ENCODE measurements at places on chromosomes 3 and 15.

DNA sequence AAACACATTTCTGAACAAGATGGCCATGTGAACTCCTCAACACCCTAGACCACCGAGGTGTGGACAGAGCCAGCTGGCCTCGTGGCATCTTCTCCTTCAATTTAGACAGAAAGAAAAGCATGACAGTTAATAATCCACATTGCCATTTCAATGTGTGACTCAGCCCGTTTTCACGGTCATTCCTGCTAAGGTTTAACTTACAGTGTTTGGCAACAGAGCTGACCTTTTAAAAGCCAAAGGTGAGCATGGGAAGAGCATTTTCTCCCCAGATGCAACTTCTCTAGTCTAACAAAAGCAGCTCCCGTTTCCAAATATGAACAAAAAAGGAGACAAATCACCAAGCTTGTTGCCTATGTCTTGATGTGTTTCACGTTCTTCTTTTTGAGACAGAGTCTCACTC is 417.6 kb upstream of the WNT5A start:
- no peak for DNase-seq

DNA sequence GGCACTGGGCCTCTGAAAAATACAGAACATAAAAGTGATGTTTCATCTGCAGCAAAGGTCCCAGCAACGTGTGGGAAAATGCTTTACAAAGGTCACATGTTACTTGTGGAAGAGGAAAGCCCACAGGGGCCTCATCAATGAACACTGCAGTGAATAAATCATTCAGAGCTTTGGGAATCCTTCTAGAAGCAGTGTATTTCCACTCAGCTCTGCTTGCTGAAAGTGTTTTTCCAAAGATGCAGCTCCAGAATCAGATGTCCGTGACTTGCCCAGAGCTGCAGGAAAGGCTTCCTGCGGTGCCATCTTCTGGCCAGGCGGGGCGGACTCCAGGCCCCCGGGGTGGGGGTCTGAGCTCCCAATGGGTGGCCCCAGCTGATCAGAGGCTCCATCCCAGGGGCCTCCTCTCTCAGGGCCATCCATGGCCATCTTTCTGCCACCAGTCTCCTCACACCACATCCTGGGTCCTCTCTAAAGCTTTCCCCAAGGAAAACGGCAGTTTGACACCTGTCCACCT is 81.5 kb downstream of the C3orf70 start:
- no peak for DNase-seq

DNA sequence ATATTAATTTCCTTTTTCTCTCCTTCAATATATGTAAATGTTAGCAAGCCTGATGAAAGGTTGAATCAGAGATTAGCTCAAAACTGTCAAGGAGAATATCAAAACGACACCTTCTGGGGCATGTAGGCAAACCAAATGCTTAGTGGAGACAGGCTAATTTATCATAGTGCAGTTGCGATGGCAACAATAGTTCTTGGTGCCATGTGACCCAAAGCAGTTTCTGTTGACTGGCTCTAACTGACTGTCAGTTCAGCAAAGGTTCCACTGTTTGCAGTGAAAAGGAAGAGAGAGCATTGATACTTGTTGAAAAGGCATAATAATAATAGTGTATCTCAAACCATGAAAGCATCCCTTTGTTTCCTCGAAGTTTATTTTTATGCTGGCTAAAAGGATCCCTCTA is 513.9 kb downstream of the NLGN1 start:
- no peak for DNase-seq

- DNase-seq, result no peak
These were observed 566.0 kb downstream of the ROBO2 start for GRCh38 chr3:77605865-77606264.

DNA sequence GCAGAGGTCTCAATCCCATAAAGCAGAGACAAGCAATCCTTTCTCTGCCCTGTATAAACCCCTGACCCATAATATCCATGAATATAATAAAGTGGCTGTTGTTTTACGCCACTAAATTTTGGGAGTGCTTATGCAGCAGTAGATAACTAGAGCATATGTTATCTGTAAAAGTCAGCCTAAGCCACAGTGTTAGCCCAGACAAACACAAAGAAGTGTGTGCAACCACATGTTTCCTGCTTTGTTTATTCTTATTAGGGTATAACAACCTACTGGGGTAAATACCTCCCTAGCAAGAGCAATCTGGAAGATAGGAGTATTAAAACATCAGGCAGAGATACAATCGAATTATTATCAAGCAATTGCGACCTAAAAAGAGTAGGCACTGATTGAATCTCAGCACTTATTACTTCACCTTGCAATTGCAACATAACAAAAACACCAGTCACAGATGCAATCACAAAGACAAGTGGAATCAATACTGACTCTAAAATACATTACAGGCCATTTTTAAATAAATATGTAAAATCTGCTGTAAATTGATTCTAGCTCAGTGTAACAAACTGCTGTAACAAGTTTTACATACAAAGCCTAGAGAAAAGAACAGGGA is 94.6 kb upstream of the UBE2E2 start:
- DNase-seq, result no peak

DNA sequence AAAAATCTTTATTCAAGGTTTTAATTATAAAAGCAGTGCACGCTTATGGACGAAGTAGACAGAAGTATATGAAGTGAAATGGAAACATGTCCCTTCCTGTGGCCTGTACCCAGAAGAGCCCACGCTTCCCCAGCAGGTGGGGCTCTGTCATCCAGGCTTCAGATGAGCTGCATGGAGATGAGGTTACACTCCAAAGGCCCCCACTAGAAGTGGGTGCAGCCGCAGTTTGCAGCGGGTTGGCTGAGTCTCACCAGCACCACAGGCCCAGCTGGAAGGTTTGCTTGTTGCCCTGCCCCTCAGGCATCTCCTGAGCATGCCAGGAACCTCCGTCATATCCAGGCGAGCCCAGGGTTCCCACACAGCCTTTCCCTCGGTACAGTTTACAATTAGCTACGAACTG is 33.1 kb downstream of the PRR20G start:
- no peak for DNase-seq

GRCh38 chr3:99388780-99389179 is 249.6 kb upstream of the COL8A1 start:
- no peak for DNase-seq

GRCh38 chr3:59133311-59133710 is 83.5 kb upstream of the CFAP20DC start:
- no peak for DNase-seq

DNA sequence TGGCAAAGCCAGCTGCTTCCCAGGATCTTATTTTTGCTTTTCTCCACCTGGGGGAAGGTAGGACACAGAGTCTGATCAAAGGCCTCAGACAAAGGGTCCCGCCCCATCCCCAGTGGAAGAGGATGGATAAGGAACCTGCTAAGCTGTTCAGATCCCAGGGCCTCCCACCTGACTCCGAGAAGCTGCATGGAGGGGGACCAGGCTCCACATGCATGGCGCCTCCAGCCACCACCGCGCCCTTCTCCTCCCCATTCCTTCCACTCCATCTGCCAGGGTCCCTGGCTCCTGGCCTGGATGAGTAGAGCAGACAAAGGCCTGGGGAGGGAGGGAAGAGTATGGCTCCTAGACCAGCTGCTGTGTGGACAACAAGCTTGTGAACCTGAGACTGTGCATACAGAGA is 20.0 kb upstream of the CRABP1 start:
- no peak for DNase-seq

DNA sequence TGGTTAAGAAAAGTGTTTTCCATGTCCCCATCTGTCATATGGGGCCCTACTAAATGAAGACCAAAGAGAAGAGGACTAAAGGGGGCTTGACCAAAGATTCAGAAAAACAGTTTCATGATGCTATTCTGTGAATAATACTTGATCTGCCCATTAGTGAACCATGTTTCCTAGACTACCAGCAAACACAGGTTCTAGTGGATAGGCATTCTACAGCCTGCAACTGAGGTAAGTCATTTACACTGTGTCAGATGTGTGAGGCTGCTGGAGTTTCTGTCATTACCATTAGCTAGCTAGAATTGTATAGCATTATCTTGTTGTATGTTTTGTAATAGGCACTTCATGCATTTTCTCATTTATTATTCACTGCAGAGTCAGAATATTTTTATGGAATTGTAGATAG is 6.6 kb downstream of the GPR171 start:
- DNase-seq, result no peak

GRCh38 chr3:27993051-27993450 is 248.4 kb upstream of the CMC1 start:
- DNase-seq, result no peak

DNA sequence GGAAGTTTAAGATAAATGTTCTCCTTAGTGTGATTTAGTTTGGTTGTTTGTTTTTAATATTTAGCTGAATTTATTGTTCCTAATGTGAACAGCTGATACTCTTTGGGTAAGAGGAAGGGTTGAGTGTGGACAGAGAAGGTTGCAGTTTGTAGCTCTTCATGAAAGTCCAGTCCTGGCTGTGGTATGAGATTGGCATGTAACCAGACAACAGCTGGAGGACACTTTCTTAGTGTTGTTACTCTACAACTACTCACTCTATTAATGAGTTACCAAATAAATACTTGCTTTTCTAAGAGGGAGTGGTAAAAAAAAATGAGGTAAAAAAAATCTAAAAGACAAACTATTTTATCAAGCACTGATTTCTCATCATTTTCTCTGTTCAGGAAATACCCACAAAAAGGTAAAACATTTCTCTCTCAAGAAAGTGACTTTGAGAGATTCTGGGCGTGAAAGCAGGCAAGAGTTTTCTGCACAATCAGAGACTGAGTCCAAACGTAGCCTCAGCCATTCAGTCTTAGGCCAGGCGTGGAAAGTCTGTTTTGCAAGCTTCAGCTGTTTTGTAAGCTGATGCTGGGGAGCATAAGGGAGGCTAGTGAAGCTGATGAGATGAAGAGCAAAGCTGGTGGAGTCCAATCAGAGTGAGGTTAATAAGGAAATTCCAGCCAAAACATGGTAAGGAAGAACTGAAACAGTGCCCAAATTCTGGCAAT is 138.5 kb upstream of the ARPP21 start:
- no peak for DNase-seq

DNA sequence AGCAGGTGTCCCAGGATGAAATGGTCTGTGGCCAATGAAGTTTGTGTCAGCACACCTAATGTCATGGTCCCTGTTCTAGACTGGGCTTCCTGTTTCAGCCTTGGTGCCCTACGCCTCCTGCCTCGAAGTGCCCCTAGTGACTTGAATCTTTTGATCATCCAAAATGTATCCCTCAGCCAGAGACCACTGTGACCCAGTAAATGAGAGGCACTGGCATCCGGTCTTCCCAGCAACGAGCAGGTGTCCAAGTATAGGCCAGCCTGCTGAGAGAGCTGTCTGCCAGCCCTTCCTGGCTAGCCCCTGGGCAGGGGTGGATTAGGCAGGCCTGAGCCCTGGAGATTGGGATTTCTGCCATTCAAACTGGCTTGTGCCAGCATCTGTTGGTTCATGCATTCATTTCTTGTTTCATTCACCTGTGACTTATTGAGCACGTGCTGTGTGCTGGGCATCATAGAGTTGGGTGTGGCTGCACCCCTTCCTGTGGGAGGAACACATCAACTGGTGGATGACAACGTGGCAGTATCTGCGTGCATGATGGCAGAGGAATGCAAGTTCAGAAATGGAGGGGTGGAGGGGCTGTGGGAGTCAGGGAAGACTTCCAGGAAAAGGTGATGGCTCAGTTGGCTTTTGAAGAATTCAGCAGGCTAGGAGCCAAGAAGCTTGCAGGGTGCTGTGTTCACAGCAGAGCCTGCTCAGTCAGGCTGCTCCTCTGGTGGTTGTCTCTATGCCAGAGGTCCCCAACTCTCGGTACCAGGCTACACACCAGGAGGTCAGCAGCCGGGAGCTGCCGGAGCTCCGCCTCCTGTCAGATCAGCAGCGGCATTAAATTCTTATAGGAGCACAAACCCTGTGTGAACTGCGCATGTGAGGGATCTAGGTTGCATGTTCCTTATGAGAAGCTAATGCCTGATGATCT is 21.6 kb downstream of the ESYT3 start:
- DNase-seq, result no peak

All from activated CD4-positive, CD25-positive, alpha-beta regulatory T cell (primary cell).